GM19239 (cell line): ENCODE measurements at places on chromosomes 2 and 18.

DNA sequence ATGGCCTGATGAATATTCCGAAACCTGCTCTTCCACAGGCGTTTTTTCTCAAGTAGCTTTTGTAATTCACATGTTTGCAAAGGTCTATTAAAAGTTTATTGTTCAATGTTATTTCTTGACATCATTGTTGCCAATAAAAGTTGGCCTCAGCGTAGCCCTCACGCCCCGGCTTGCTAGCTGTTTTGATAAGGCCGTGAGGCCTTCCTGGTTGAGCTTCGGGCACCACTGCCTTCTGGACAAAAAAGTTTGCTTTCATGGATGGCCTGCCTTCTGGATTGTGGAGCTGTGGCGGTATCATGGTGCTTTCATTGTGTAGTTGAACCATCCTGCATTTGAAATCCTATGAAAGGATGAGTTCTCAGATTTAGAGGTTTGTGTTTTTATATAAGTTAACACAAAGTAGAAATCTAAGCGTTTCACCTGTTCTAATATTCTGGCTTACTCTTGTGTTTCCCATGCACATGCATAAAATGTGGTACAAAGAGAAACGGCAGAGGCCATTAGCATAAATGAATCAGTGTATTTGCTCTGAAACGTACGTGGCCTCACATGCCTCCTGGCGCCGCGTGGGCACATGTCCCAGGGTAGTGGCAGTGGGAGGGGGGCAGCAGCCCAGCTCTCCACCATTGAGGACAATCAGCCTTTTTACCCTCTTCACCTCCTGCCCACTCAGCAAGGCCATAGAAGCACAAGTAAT is 134.5 kb downstream of the NCK2 start:
- no peak for DNase-seq

DNA sequence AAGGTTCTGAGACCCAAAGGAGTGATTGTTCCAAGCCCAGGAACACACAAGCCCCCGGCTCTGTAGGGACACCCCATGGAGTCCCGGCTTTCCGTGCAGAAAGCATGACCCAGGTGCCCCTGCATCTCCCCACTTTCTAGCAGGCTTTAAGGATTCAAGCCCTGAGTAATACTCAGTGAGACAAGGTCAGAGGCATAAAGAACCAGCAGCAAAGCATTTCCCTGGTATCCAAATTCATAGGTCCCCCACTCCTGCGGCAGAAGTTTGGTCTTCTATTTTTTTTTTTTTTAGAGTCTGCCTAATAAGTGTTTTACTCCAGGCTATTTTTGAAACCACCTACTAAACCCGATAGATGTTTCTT is 16.3 kb downstream of the TSHZ1 start:
- no peak for DNase-seq

DNA sequence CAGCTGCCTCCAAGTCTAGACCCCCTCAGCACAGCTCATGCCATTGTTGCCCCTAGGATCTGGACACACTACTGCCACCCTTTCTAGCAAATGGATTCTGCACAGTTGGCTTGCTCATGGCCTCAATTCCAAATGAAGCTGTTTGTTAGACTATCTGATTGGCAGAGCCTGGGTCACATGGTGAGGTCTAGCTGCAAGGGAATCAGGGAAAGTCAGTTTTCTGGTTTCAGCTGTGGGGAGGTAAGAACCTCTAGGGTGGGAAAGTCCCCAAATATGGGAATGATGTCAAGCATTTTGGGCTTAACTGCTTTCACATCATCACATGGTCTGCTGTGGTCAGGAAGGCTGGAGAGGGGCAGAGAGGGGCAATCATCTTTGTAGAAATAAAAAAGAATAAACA is 150.4 kb upstream of the ITGA6 start:
- DNase-seq: no peak

GRCh38 chr18:74895686-74896085 is 298.0 kb downstream of the ZNF407 start:
- no peak for DNase-seq

DNA sequence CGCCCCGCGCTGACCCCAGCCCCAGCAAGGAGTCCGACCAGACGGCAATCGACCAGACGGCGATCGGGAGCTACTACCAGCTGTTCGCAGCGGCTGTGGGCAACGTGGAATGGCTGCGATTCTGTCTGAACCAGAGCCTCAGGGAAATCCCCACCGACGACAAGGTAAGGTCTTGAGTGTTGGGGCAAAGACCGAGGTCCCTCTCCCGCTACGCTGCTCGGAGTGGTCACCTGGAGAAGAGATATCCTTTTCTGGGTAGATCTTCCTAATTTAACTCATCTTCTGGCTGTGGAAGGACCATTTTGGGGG is 704 bp downstream of the ANKRD53 start:
- no peak for DNase-seq

- DNase-seq: no peak
Observed at GRCh38 chr2:38735999-38736320, 15.2 kb downstream of the SRSF7 start.

- no peak for DNase-seq
Observed at GRCh38 chr18:42746794-42747193, 368.7 kb downstream of the RIT2 start.

- no peak for DNase-seq
Observed at GRCh38 chr2:118103951-118104940, 16.0 kb downstream of the INSIG2 start.

DNA sequence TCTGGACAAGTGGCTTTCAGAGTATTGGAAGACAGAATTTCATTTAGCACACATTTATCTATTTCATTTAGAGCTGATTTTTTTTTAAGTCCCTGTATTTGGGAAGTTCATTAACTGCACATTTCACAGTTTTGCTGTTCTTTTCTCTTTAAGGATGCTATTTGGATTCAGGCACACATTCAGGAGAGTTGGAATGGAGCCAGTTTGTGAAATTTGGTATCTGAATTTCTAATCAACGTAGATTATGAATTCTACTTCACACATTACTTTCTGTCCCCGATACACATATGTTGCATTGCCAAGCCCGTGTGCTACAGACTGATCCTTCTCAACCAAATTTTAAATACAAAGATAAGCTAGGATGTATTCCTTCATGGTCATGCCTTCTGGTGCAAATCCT is 503.9 kb downstream of the IRS1 start:
- no peak for DNase-seq

GRCh38 chr2:86216575-86217555 is 17.6 kb downstream of the MRPL35 start:
- no peak for DNase-seq

DNA sequence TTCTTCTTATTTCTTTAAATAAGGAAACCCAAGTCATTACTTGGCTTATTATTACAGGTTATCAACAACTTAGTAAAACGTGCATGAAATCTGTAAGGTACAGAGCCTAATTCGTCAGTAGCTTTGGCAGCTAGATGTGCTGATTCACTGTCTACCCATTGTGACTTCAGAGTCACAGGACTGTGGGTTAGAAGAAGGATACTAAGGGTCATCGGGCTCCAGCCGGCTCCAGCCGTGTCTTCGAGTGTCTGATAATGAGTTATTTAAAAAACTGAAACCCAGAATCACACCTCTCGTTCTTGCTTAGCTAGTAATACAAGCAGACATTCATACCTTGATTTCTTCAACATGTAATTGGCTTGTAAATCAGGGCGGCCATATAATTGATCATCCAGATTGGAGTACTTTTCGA is 170.5 kb downstream of the FMNL2 start:
- DNase-seq: no peak

DNA sequence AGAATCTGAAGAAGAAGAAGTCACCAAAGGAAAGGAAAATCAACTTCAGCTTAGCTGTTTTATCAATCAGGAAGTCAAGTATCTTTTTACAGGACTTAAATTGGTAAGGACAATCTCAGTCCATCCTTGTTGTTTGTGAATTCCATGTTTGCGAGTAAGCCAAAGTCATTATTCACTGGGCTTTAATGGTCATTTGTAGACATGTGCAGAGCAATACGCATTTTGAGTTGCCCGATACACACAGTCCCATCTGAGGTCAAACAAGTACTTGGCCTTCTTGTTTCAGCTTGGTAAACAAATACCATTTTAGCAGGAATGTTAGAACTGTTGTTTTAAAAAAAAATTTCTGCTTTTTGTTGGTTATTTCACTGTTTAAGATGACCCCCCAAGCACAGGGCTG is 40.9 kb downstream of the USP14 start:
- no peak for DNase-seq

GRCh38 chr2:148974095-148974494 is 64.4 kb upstream of the LYPD6B start:
- DNase-seq: no peak

- DNase-seq: no peak
Observed at GRCh38 chr2:167487728-167488127, 599.4 kb downstream of the XIRP2 start.

DNA sequence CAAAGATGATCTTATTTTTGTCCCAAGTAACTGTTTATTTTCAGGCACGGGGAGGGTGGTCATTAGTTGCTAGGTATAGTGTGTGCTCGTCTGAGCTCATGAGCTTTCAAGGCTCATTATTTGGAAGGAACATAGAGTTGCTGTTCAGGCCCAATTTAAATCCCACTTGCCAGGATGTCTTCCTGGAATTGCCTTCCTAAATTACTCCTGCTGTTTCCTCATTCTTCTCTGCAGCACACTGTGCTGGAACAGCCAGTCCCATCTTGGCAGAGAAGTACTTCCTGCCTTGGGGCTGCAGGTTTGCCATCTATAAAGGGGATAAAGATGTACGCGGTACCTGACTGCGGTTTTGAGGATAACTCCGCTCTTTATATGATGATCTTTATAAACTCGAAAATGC is 37.3 kb downstream of the GREB1 start:
- no peak for DNase-seq

GRCh38 chr2:99891428-99891780 is 251.0 kb downstream of the AFF3 start:
- no peak for DNase-seq

GRCh38 chr2:177989029-177989885 is 83.3 kb downstream of the PDE11A start:
- no peak for DNase-seq
